AG09319 (cell line): ENCODE measurements at places on chromosomes 2 and 18.
A peak's percentile ranks its signal among the peaks of the same experiment; 100 is the strongest.

DNA sequence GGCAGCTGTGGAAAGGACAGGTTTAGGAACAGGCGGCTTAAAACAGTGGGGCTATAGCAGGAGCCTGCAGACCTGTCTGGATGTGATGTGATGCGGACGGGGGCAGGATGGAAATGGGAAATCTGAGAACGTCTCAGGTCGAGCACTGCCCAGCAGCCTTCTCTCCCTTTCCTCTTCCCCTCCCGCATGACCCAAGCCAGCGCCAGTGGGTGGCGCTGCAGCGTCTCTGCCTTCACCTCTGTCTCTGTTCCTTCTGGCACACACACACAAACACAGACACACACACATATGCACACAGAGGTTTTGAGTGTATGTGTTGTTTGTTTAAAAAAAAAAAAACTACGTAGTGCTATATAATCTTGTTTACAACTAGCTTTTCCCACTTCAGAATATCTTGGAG, 82.0 kb upstream of the SLC66A3 start:
- no peak for DNase-seq

GRCh38 chr2:103784261-103784660, 1022.4 kb downstream of the TMEM182 start:
- DNase-seq = no peak

DNA sequence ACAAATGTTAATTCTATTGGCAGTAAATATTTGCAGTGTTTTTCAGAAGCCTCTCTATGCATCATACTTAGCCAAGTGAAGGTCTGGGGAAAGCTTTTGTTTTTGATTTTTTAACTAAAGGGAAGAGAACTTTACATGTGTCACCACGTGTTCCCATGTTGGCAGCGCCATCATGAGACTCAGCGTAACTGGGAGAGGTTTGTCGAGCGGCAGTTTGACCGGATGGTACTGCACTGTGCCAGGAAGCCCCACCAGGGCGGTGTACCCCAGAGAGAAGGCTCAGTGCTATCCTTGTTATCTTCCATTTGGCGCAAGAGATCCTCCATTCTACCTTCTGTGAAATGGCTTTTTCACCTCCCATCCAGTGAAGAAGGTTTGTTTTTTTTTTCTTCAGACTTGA, 38.5 kb downstream of the KIF5C start:
- DNase-seq = no peak

- no peak for DNase-seq
Observed at GRCh38 chr18:11089931-11090715, 59.2 kb downstream of the PIEZO2 start.

DNA sequence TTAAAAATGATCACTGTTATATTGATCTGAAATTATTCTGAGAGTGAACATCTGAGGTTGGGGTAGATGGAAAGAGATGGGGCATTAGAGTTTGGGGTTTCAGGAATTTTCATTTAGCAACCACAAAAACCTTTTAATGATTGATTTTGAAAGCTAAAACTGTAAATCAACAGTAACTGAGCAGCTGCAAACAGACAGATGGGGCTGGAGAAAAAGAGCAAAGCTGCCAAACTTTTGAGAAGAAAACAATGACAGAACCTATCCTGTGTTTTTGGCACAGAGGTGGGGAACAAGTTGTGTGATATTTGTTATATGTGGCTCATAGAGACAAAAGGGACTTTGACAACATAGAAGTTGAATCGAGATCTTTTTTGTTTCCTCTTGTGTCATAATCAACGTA, 415.8 kb upstream of the DSEL start:
- no peak for DNase-seq

DNA sequence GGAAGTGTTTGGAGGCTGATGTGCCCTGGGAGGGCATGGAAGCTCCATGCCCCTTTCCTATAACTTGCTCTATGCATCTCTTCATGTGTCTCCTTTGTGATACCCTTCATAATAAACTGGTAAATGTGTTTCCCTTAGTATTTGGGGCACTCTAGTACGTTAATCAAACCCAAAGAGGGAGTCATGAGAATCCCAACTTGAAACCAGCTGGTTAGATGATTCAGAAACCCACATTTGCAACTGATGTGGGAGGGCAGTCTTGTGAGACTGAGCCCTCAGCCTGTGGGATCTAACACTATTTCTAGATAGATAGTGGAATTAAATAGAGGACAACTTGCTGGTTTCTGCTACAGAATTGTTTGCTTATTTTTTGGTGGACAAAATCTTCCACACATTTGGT, 20.3 kb downstream of the ANKRD30B start:
- DNase-seq = no peak

- peak; percentile 47 for DNase-seq
Observed at GRCh38 chr2:181790716-181791649, 100.5 kb upstream of the ITPRID2 start.

GRCh38 chr18:56645415-56646016, 5.6 kb upstream of the WDR7 start:
- DNase-seq = no peak

- no peak for DNase-seq
Observed at GRCh38 chr2:171402906-171403580, 30.7 kb downstream of the METTL8 start.

DNA sequence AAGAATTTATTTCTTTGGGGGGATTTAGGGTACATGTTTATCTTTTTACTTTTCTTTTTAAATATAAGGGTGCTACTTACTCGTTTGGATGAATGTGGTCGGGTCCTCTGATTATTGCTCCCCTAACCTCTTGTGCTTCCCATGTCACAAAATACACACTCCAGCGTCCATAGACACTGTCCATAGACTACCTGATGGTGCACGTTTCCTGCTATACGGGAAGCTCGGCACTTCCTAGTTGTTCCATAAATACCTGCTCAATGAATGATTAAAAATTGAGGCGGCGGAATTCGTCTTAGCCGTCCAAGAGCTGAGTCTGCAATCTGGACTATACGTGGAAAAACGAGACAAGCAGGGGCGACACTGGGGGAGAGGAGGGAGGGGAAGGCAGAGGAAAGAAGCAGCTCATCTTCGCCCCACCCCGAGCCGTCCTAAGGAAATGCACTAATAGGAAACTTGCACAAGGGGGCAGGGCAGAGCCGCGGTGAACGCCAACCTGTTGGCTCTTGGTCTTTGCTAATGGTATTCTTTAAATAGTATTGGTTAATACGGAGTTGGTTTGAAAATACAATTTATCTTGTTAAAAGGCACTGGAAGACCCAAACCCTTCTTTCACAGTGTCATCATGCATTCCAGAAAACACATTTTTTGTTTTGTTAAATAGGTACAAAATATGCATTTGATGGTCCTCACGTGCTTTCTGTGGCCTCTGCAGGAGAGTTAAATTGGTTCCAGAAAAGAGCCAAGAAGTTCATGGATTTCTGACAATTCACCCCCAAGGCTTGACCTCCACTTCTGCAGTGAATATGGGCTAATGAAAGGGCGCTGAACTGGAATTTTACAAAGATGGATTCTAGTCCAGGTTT, 73.0 kb upstream of the KCTD1 start:
- DNase-seq = no peak

GRCh38 chr2:24073816-24074215, 2.3 kb downstream of the SF3B6 start:
- DNase-seq = no peak

GRCh38 chr18:27008575-27008974, 143.1 kb upstream of the AQP4 start:
- DNase-seq = no peak

- no peak for DNase-seq
Observed at GRCh38 chr2:1393321-1393720, 19.9 kb upstream of the TPO start.

DNA sequence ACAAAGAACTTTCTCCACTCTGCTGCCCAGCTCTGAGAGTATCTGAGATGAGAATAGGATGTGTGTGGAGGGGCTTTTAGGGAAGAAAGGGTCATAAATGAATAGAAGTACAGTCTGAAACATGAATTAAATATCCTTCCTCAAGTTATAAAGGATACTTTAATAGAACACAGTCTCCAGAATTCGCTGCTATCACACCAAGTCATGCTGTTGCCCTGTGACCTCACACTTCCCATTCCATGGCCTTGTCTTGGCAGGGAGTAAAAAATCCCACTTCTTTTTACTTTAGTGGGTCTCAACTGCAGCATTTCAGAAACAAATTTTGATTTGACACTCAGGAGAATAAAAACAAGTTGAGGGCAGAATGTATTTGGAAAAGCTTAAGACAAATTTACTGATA, 3.8 kb upstream of the RPE start:
- no peak for DNase-seq

GRCh38 chr2:32805104-32806095, 141.4 kb upstream of the LTBP1 start:
- DNase-seq = no peak

DNA sequence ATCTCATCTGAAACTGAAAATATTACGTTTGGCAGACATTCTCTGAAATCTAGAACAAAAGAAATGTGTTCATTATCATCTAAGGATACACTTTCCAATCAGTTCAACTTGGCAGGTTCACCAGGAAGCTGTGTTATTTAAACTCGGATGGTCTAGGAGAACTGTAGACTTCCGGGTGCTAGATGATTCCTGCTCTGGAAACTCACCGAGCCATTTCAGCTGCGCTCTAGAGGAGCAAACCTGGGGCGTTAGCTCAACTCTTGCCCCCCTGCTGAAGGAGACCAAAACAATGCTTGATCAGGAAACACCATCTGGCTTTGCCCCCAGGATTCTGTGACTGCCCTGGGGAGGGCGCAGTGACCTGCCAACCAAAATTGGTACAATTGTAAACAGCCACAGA, 22.9 kb downstream of the MLPH start:
- no peak for DNase-seq

- DNase-seq = no peak
Observed at GRCh38 chr2:6674381-6674780, 191.3 kb downstream of the CMPK2 start.

DNA sequence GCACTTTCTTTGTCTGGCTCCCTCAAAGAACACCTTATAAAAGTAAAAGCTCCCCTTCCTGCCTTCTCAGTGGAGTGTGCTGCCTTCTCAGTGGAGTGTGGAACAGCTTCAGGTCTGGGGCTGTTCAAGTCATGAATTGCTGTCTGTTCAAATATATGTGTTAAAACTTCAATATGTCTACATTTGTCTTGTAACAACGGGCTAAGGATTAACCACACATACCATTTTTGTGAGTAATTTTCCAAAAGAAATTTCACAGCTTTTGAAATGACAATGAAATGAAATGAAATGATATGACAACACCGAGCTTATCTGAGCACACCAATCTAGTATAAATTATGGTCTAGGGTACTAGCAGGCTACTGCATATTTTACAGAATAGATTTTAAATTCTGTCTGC, 42.9 kb downstream of the CABYR start:
- DNase-seq = no peak
